Left renal cortex interstitium (tissue), 4 donors: ENCODE measurements at places on chromosomes 3 and 15.

GRCh38 chr15:89429986-89430385 lies 66.4 kb downstream of the RHCG start:
- DNase-seq = no peak

DNA sequence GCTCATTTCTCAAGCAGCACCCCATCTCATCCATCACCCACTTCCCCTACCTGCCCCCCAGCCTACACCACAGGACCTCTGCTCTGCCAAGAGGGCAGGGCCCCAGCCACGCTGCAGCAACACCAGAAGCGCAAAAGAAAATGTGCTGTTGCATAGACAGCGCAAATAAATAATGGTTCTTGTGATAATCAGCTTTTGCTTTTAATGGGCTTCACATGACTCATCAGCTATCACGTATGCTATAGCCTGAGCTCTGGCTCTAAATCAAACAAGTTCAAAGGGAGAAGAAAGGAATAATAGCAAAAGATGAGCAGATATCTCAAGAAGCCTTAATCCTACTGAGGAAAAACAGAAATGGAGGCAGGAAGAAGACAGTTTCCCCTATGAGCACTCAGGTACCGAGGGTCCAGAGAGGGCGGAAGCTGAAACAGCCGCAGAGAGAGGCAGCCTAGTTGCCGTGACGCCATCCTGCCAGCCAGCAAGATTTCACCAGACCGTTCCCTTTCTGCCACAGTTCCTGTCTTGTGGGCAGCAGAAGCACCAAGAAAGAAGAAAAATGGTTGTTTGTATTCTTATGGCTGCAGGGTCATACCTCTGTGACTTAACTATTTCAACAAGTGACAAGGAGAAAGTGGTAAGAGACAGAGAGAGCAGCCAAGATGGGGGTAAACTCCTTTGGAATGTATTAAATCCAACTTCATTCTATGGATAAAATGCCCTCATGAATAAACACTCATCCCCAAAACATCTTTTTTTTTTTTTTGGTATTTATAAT lies 22.0 kb downstream of the RAB27A start:
- DNase-seq = no peak

GRCh38 chr15:63360170-63360569 lies 21.5 kb downstream of the CA12 start:
- DNase-seq = no peak

- no peak for DNase-seq
These were observed 56.6 kb upstream of the APEH start for GRCh38 chr3:49617390-49618013.

DNA sequence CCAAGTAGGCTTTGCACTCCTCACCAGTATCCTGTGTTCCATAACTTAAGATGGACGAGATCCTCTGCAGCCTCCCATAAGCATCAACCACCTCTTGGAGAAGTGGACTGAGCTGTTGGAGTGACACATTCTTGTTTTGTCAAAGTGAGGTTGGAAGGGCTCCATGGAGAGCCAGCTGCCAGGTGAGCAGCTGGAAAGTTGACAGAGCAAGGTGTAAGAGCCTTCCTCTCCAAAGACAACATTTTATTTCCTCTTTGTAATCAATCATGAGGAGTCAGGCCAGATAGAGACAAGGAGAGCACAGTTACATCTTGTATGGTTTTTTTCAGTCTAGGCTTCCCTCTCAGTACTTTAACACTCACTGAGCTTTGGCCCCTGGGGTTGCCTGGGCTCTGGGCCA lies 5.1 kb downstream of the ABI3BP start:
- no peak for DNase-seq

DNA sequence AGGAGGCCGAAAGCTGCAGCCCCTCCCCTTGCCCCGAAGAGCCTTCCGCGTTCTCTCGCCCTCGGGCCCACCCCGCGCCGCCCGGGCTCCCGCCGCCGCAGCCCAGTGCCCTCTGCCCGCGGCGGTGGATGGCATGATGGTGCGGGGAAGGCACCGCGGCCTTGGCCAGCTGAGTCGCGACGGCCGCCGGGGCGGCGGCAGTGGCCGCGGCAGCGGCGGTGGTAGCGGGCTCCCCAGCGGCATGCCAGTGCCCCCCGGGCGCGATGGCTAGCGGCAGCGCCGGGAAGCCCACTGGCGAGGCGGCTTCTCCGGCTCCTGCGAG lies 1.2 kb downstream of the TLNRD1 start:
- no peak for DNase-seq

GRCh38 chr3:177807150-177807875 lies 610.0 kb upstream of the TBL1XR1 start:
- no peak for DNase-seq

DNA sequence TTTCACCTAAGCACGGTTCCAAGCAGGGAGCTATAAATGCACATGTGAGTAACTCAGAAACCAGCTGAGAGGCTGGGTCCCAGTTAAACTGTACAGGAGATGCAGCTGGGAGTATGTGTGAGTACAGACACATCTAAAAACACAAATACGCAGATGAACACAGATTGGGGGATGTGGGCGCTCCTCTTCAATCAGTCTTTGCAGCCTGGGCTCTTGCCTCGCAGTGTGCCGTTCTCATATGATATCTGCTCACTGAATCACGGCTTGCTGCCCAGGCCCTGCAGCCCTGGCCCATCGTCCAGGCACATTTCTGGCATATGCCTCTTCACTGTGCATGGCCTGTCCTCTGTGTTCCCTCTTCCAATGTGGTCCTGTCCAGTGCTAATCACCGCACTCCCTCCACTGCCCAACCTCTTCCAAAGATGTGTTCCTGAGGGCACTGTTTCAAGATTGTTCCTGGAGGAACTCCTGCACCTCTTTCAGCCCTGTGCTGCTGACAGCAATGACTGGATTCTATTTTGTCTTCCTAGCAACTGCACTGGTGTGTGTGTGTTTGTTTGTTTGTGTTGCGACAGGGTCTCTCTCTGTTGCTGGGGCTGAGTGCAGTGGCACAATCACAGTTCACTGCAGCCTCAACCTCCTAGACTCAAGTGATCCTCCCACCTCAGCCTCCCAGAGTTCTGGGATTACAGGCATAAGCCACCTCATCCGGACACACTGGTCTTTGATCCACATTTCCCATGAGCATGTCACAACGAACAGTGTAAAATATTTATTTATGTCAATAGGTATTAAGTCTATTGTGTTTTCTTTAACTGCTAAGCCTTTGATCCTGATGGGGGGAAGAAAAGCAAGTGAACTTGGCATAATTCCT lies 17.0 kb downstream of the CA12 start:
- no peak for DNase-seq

GRCh38 chr3:13318626-13319470 lies 101.3 kb downstream of the NUP210 start:
- no peak for DNase-seq

DNA sequence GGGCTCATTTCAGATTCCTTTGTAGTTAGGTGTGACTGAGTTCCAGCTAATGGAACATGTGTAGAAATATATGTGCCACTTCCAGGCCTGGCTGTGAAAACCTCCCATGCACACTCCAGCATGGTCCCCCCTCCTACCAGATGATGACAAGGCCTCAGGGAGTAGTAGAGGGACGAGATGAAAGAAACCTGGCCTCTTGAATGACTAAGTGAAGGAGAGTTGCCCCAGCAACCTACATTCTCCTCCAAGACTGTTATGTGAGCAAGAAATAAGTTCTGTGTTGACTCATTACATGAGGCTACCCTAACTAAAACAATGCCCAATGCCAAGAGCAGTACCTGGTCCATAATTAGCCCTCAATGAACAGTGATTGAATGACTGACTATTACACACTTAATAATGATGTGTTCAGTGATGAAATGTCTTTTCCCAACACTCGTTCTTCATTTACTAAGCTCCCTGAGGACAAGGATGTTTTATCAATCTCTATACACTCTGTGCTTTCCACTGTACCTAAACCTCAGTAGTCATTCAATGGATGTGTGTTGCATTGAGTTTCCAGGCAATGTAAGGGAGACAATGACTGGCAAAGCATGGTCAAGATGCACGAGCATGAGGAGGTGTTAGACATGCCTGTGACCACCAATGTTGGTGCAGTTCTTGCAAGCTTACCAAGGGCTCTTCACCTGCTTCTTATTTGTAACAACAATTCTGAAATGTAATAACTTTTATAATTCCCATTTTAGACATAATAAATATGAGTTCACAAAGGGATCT lies 62.0 kb upstream of the BCL6 start:
- DNase-seq = no peak

DNA sequence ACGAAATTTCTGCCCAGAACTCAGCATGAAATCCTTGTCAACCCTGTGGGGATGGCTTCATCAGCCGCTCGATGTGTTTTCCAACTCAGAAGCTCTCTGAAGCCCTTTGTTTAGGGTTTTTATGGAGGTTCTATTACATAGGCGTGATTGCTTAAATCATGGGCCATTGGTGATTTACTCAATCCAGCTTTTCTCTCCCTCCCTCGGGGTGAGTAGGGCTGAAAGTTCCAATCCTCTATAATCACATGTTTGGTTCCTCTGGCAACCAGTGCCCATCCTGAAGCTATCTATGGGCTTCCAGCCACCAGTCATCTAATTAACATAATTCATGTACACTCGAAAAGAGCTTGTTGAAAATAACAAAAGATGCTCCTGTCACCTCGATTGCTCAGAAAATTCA lies 51.6 kb downstream of the GATM start:
- DNase-seq = no peak

GRCh38 chr3:124765197-124765840 lies 35.1 kb downstream of the UMPS start:
- no peak for DNase-seq

- DNase-seq = no peak
These were observed 10.6 kb upstream of the PCSK6 start for GRCh38 chr15:101499863-101500713.

DNA sequence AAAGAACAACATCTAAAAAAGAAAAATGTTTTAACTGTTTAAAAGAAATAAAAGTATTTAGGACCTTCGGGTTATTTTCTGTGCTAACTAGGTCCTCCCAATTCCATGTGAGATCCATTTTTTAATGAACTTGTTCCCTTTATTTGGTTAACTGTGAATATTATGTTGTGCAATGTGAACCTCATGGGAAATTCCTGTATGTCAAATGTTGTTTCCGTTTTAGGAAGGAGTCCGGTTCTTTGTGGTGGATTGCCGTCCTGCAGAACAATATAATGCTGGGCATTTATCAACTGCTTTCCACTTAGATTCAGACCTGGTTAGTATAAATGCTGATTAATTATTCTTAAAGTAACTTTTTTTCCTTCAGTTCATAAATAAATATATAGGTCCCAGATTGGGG lies 35.5 kb upstream of the NIT2 start:
- DNase-seq = no peak

- DNase-seq = no peak
These were observed 1393.6 kb downstream of the SI start for GRCh38 chr3:163684651-163685050.

DNA sequence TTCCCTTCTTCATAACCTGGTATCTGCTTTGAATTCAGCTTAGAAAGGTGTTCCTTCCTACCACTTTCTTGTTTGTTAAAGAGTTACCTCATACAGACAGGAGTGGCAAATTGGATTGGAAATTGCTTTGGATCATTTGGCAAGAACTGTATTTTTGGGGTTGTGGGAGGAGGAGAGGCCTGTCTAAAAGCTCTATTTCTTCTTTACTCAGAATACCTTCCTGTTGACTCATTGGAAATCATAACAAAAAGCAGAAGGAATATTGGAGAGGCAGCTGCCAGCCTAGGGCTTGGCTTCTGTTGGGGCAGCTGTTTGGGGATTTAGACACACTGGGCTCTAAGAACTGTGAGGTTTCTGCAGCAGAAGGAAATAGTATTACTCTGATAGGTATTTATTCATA lies 14.2 kb downstream of the IQGAP1 start:
- no peak for DNase-seq

DNA sequence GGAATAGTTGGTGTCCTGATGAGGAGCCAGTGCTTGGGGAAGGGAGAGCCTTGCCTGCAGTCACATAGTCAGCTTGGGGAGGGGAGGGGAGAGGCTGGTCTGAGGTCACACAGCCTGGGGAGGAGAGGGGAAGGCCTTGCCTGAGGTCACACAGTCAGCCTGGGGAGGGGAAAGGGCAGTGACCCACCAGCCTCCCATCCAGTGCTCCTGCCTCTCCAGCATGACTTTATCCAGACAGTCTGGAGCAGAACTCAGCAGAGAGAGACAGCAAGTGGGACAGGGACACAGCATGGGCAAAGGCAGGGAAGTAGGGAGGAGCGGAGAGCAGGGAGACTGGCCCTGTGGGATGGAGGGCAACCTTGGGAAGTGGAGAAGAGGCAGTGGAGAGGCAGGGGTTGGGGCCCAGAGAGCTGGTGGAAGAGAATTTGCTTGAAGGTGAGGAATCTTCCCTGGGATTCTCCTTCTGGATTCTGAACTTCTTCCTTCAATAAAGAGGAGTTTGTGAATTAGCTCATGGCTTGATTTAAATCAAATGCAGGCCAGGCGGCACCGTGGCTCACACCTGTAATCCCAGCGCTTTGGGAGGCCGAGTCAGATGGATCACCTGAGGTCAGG lies 64.5 kb downstream of the CORO2B start:
- DNase-seq = no peak

DNA sequence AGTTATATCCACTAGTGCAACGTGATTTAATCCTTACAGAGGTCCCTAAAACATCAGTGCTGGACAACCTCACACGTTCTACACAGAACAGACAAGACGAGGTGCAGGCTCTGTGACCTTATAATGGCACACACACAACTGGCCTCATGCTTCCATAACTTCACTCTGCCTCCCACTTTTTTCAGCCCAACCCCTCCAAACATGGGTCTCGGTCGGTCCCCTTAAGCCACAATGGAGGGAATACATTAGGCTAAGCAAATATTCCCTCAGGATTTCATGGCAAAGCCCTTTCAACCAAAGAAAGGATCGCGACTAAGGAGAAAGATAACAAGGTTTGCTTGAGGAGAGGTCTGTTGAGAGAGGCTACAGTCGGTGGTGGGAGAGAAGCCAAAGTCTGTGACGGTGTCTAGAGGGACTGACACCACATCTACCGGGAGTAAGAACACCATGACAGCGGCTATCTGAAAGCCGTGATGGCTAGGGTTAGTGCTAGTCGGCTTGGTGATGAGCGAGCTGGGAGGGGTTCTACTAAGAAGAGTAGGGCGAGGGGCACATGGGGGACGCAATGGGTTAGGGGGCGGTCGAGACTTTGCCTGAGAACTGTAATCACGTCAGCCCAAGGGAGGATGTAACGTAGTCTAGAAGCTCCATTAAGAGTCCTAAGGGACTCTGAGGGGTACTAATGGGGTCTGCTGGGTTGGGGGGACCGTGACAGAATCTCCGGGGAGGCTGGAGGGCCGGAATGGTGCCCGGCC lies 1.0 kb downstream of the MYO9A start:
- DNase-seq = peak; percentile 49

DNA sequence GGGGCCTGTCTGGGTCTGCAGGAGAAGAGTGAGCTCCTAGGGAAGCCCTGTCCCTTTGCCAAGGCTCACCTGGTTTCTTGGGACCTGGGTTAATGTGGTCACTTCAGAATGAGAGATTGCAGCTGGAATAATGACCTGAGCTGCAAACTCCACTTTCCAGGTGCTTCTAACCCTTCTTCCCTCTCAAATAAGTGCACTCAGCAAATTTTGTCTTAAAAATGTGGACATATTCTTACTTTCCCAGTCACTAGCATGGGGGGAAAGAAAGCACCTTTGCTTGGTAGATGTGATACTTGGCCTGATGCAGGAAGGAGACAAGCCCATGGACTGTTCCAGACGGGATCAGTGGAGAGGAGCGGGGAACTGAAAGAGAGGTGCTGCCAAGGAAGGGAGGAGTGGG lies 38.9 kb upstream of the CDCP1 start:
- DNase-seq = no peak

- DNase-seq = no peak
These were observed 258.2 kb downstream of the EDEM1 start for GRCh38 chr3:5445676-5446201.
